Ovary (tissue), 10 donors: ENCODE measurements at places on chromosomes 7 and 10. TPM values are rescaled to one million over a fixed set of nuclear protein-coding genes. Genes with fewer than 3 reads are reported as not detected.

The PTPRZ1 gene
- 0.74 TPM for total RNA-seq

The C1QL3 gene
- total RNA-seq = not detected

The ZNF425 gene
- 3.8 TPM for total RNA-seq

The VAX1 gene
- not detected for total RNA-seq

The PRKCQ gene
- total RNA-seq = 2.7 TPM

The IQUB gene
- 1.5 TPM for total RNA-seq

The DHTKD1 gene
- total RNA-seq = 31.3 TPM

The PLXNA4 gene
- total RNA-seq = 28.4 TPM

The TMEM236 gene
- total RNA-seq = 0.11 TPM

The COL13A1 gene
- total RNA-seq = 0.87 TPM

The EPO gene
- total RNA-seq = not detected

The PIP4K2A gene
- 21.0 TPM for total RNA-seq

The PTPN20 gene
- 7.0 TPM for total RNA-seq

The FAM107B gene
- total RNA-seq = 16.5 TPM

The GSTO2 gene
- total RNA-seq = 3.7 TPM

The CAMK1D gene
- total RNA-seq = 5.4 TPM

The RTKN2 gene
- 0.08 TPM for total RNA-seq

The INTS1 gene
- 80.0 TPM for total RNA-seq

The CTTNBP2 gene
- total RNA-seq = 18.4 TPM

The CCDC146 gene
- 10.3 TPM for total RNA-seq

The ARHGEF35 gene
- 3.9 TPM for total RNA-seq
